Activated CD4-positive, alpha-beta T cell treated with anti-CD3 and anti-CD28 coated beads, Interleukin-2, Interleukin-4, amounts not matched to agents 100 ng/mL and 50 ng/mL, durations not matched to agents 16 hours and 8 hours (primary cell): ENCODE measurements at places on chromosomes 2 and 18.

DNA sequence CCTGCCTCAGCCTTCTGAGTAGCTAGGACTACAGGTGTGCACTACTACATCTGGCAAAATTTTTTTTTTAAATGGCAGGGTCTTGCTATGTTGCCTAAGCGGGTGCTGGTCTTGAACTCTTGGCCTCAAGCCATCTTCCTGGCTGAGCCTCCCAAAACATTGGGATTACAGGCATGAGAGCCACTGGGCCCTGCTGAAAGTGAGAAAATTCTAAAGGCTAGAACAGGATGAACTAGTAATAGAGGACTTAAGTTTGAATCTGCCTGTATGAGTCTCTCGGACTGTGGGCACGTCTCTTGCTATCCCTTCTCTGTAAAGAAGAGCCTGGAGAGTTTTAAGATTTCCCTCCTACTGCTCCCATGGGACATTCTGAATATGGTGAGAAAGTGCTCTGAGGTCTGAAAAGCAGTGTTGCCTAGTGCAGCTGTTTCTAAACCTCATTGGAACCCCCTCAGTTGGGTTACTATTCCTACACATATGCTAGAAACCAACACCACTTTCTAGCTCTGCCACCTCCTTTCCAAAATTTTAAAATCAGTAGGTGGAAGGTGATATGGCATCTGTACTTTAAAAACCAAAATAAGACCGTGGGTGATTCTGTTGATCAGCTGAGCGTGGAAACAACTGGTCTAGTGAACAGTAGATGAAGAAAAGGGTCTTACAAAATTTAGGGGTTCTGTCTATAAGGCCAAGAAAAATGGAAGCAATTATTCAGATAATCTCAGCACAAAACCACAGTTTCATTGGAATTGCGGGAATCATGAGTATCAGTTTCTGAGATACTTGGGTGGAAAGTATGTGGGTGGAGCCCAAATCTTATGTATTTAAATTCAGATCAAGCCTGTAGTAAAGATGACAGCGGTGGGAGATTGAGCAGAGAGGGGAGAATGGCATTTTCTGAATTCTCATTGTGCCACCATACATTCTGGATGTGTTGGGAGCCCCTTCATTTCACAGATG lies 259.8 kb upstream of the CXCR4 start:
- no peak for DNase-seq

GRCh38 chr18:46366751-46367376 lies 262.7 kb downstream of the HAUS1 start:
- DNase-seq = no peak

- DNase-seq = no peak
These were observed 1572.8 kb upstream of the PIK3C3 start for GRCh38 chr18:40382197-40382596.

DNA sequence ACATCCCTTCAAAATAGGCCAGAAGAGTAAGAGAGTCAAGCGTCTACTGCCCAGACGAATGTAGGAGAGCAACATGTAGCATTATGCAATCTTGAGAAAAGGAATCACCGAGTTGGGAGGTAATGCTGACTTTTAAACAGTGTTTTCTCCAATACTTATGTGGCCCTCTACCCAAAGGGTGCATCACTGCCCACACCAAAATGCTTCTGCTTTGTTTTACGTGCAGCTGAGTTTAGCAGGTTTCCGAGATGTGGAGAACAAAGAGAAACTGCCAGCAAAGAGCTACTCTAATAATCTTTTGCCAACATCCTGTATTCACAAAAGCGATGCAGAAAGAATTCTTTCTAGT lies 63.4 kb upstream of the ZEB2 start:
- DNase-seq = no peak

GRCh38 chr2:171044416-171044815 lies 115.4 kb downstream of the GORASP2 start:
- DNase-seq = peak; percentile 57

- DNase-seq = no peak
These were observed 11.2 kb downstream of the CTDP1 start for GRCh38 chr18:79690586-79691482.

DNA sequence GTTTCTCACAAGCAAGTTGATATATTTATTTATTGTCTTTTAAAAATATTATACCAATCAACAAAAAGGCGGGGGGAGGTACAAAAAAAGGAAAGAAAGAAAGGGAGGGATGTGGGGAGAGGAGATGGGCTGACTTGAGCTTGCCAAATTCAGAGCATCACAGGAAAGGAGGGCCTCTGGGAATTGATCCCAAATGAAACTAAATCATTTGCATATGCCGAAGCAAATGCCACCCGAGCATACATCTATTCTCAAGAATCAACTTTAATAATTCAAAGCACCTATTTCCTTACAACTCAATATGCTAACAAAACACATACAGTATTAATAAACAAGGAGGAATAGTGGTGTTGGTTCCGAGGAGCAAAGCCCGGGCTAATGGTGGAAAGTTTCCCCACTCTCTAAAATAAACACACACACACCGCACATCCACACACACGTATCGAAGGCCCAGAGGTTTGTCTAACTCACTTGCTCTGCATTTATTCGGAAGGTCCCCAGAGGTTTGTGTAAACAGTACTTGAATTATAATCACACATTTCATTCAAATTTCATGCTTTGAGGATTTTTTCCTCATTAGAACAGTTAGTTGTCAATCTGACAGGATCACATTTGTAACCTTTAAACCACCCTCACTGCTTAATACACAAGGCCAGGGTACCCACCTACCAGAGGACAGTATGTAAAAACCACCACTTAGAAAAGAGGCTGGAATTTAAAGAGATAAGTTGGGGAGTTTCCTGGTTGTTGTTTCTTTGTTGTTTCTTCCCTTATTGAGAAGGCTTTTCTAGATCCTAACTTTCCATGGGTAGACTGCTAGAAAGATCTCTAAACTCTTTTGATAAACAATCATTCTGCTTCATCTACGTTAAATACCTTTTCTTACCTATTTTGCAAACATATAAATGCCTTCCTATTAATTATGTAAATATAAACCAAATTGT lies 264.7 kb downstream of the TCF4 start:
- no peak for DNase-seq

DNA sequence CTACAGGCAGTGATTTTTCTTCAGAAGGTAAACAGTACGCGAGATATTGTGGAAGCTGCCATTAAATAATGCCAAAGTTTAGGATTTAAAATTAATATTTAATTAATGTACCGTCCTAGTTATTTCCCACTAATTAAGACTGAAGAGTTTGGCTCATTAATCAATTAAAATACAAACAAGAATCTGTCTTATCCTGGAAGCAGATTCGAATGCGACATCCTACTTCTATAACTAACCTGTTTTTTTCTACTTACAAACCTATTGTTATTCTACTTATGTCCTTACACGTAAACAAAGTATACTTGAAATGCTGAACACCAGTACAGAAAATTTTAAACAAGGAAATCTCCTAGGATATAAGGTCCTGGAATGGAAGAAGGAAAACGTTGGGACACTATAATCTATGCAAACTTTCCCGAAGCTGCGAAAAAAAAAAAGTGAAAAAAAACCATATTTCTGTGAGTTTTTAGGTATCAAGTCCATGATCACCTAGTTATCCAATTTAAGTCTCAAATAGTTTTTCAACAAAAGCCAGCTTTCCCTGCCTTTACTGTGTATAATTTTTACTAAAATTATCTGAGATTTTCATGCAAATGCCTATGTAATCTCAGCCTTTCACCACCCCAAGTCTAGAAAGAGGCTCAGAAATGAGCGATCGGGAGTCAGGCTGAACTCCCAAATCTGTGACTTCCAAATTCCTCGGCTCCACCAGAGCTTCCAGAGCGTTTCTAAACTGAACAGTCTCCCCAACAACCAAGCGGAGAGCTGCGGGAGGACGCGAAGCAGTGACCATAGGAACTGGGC lies 1.2 kb upstream of the C2orf15 start:
- no peak for DNase-seq

- DNase-seq = no peak
These were observed 543.4 kb downstream of the IRS1 start for GRCh38 chr2:226256237-226256636.

- no peak for DNase-seq
These were observed 4.2 kb downstream of the SLC25A12 start for GRCh38 chr2:171889808-171890207.

DNA sequence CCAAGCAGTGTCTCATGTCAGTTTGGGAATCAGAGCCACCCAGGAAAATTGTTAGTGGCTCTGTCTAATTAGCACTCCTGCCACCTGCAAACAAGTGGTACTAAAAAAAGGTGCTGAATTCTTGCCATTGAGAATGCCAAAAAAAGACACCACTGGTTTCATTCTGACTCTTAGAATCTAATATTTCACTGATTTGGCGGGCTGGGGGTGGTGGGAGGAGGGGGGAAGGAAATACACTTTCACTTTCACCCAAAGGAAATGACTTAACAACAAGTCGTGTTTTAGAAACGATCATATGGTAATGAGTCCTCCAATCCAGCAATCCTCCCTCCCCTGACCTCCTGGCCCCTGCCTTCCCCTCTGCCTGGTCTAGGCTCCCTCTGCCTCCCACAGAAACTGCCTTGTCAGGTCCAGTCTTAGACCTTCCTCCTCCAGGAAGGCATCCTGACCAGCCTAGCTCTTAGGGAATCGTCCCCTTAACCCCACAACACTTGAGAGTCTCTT lies 4.4 kb upstream of the KLHL29 start:
- peak; percentile 64 for DNase-seq

DNA sequence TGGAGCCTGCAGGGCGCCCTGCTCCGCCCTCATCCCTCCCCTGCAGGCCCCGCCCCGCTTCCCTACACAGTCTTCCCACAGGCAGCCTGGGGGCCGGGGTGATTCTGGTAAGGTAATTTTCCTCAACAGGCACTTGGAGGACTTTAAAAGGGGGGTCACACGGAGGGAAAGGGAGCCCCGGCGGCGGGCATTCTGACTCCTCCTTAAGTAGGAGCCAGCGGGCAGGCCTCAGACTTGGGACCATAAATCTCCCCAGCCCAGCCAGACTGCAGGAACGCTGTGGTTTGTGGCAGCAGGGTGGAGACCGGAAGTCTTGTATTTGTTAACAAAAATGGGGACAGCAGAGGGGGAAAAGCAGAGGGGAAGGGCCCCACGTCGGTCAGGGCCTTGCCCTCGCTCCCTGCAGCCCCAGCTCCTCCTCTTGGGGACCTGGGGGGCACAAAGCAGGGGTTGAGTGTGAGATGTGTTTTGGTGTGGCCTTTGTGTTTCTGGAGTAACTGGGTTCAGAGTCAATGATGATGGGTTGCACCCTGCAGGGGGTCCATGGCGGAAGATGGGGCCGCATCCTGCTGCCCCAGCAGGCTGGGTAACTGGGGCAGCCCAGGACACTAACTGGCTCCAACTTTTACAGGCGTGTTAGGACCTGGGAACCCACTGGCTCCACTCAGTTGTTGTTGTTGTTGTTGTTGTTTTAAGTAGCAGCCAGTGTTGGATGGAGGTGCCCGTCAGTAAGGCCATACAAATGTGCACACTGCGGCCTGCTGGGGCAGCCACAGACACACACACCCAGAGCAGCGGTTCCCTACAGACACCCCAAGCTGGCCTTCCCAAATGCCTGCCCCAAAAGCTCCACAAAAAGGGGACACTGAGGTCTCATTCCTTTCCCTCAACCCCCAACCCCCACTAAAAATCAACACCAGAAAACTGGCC lies 27.7 kb downstream of the SMAD7 start:
- no peak for DNase-seq

DNA sequence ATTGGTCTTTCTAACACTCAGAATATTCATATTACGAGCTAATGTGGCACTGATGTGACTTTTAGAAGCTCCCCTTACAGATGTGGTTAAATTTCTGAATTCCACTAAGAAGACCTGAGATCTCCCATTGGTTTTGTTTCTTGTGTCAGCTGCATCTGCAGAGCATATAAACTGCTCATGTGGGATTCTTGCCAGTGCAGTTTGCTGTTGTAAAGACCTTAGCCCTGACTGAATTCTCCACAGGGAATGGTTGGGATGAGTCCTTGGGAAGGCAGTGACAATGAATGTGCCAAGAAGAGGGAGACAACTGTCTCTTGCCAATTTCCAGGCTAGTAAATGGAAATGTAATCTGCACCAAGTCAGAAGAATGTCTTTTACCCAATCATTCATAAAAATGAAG lies 94.1 kb downstream of the PTPRM start:
- no peak for DNase-seq

- no peak for DNase-seq
These were observed 132.4 kb downstream of the MREG start for GRCh38 chr2:215880970-215881369.

- no peak for DNase-seq
These were observed 124.7 kb downstream of the ZFP36L2 start for GRCh38 chr2:43101751-43102150.

DNA sequence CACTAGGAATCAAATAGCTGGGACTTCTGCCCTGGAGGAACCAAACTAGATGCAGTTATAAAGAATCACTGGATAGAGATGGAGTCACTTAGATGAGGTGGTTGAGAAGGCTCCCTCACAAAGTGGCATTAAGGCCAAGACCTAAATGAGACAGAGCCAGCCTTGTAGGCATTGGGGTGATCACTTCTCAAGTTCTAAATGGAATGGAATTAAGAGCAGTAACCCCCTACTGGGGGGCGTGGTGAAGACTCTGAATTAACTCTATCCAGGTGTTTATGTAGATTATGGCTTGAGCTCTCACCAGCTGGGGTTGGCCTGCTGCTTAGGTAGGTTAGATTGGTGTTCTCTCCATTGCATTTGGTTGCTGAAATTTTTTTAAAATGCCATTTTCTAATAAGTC lies 71.3 kb downstream of the TTC27 start:
- DNase-seq = no peak

- no peak for DNase-seq
These were observed 96.9 kb downstream of the ACTR3 start for GRCh38 chr2:113986762-113987290.

GRCh38 chr18:13262839-13263691 lies 44.5 kb downstream of the LDLRAD4 start:
- no peak for DNase-seq

DNA sequence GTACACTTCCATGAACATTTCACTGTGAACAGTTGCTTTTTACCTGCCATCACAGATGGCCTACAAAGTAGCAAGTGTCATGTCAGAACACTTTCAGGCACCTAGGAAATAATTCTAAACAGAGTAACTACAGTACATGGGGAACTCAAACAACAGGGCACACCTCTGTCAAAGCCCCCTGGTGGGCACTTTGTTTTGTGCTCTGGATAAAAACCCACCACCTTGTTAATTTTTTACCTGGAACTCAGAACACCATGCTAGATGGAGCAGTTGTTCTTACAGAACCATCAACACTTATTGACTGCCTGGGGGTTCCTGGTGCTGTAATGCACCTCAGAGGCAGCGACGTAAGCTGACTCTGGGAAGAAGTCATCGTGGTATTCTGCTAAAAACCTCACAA lies 2.3 kb downstream of the MSL3B start:
- no peak for DNase-seq
